ENCODE measurements at places on chromosomes 2 and 18.

DNA sequence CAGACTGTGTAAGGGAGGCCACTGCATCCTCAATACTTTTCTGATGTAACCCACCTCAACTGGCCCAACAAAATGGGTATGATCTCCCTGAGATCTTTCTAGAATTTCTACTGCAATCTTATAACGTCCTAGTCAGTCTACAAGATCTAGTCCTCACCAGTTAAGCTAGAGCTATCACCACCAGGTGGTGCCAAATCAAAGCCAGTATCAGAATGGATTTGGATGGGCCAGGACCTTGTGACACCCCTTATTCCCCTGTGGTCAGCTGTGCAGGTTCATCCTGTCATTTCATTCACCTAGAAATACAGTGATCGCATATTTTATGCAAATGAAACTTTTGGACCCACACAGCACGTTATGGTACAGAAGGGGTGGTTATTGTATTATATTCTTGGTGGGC lies 90.3 kb downstream of the OLA1 start:
- peaks cover 10% of the 10 kb centered on the region for H3K4me1 ChIP-seq
- no peak overlapping the region for H3K4me3 ChIP-seq
- H3K27ac ChIP-seq, result no peak overlapping the region
- H3K36me3 ChIP-seq, result peaks cover 18% of the 10 kb centered on the region
- peak; percentile 12 for DNase-seq

DNA sequence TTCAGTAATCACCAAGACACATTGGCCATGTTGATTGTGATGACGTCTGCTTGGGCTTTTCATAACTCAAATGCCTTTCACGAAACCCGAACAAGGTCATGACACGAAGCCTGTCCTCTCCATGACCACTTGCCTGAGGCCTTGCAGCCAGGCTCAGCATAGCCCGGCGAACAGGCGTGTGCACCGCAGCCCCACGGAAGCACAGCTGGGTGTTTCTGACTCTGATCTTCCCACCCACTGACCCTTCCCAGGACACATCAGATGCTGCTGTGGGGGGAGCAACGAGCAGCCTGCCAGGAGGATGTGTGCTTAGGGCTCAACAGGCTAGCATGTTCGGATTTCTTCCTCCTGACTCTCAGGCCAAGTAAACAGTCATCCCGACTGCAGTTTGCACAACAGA lies 369.4 kb upstream of the SALL3 start:
- no peak for DNase-seq
- H3K27ac ChIP-seq, result no peak overlapping the region
- no peak overlapping the region for H3K4me3 ChIP-seq

- no peaks in the 10 kb centered on the region for H3K27me3 ChIP-seq
- no peak overlapping the region for H3K4me3 ChIP-seq
- no peak for DNase-seq
These were observed 34.6 kb downstream of the BIN1 start for GRCh38 chr2:127072396-127072795.

DNA sequence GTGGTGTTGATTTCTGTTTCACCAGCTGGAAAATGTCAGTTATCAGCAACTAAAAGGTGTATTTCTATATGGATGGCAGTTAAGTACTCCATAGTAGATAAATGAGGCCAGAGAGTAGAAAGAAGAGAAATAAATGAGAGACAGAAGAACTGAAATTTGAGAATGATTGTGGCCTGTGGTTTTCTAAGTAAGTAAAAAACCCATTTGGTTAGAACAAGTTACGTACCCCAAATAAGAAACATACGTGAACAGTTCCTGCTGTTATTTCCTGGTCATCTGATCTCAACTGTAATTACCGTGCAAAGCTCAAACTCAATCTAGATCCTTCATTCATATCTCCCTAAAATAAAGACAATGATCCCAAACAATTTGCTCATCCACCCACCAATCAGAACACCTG lies 181.3 kb downstream of the PID1 start:
- H3K4me3 ChIP-seq, result no peak overlapping the region
- no peaks in the 10 kb centered on the region for H3K36me3 ChIP-seq
- no peak for DNase-seq

DNA sequence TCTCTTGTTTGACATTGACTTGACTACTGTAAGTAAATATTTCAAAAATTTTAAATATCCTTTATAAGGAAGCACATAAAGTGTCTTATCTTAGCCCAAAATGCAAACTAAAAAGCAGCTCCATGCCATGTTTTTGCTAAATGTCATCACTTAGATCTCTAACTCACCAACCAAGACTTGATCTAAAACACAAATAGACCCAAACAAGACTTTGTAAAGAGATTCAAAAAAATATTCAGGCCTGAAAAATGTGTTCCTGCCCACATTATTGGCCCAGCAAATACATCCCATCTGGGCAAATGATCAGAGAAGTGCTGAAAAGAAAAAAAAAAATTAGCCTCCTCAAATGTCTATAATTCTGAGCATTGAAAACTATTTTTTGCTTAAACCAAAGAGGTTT lies 187.6 kb downstream of the MREG start:
- H3K27ac ChIP-seq, result no peak overlapping the region
- no peak for DNase-seq
- H3K4me1 ChIP-seq, result peaks cover 9% of the 10 kb centered on the region
- H3K27me3 ChIP-seq, result peaks cover 11% of the 10 kb centered on the region
- H3K4me3 ChIP-seq, result no peak overlapping the region

DNA sequence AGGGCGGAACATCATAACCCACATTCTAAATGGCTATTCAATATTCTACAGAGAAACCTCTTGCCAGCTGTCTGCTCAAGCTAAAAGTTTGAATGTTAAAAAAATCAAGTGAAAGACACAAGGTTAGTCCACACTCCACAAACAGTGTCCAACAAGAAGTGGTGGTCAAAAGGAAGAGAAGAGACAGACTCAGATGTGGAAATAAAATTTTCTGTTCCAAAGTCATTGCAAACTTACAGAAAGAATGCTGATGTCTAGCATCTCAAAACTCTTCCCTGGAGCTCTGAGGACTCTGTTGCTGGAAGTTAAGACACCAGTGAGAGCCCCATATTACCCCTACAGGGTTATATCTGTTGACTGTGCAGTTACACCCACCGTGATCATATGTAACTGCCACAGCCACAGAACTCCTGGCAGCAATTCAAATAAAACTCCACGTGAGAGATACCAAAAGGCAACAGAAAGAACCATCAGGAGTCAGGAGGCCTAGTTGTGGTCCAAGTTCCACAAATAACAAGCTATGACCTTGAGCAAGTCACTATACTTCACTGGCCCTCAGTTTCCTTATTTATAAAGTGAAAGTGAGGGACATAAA lies 60.9 kb downstream of the AAK1 start:
- H3K27me3 ChIP-seq, result no peaks in the 10 kb centered on the region
- no peak overlapping the region for H3K4me3 ChIP-seq
- no peak for DNase-seq
- H3K4me1 ChIP-seq, result peaks cover 67% of the 10 kb centered on the region

All from activated T-helper 2 cell treated with anti-CD3 and anti-CD28 coated beads, Interferon-gamma antibody, Interleukin-2, Interleukin-4, amounts not matched to agents 10 μg/mL and 5 μg/mL and 100 μg/mL, durations not matched to agents 14 hours and 24 hours and 36 hours (primary cell).